Suppressor macrophage treated with lipopolysaccharide for 4 hours (primary cell): ENCODE measurements at places on chromosomes 3 and 15.

DNA sequence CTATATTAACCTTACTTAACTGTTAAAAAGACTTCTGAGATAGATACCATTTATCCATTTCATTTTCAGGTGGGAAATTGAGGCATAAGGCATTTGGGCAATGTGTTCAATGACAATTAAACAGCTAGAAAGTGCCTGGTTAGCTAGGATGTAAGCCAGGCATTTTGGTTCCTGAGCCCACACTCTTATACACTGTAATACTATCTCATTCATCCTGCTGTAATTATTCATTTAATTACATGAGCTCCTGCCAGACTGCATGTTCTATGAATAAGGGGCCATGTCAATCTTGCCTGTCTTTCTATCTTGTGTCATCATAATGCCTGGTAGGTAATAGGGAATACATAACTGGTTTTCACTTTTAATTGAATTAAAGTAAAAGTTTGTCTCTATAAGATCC is 74.0 kb downstream of the RBMS3 start:
- no peak for DNase-seq

- no peak for DNase-seq
These were observed 41.4 kb downstream of the SIDT1 start for GRCh38 chr3:113573728-113574127.

GRCh38 chr3:42179110-42179725 is 86.8 kb downstream of the CCK start:
- DNase-seq, result peak; percentile 33

GRCh38 chr15:94673801-94674200 is 442.4 kb downstream of the MCTP2 start:
- no peak for DNase-seq

DNA sequence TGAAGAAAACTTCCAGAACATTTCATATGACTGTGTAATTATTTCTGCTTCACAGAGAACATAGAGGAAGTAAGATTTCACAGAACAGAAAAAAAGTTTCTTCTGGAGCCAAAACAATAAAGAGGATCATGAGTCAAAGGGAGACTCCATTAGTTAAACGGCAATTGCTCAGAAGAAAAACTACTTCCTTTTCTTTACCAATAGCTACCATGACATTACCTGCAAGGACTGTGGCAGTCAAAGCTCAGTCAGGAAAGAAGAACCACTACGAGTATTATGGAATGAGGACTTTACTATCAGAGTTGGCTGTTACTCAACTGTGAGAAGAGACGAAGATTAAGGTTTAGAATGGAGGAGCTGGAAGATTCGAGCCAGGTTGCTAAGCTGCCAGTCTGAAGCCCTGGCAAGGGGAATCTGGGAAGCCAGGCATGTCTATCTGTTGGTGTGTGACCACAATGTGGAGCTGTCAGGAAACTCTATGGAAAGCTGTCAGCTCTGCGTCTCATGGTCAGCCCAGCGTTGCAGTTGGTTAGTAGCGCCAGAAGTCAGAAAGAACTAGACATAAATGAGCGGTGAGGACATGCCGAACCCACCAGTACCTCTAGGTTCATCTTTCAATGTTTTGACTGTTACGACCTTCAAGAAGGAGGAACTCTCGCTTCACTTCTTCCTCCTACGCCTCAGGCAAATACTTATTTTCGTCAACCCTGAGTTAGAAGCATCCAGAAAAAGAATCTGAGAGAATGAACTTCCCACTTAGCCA is 604.3 kb downstream of the FGF12 start:
- no peak for DNase-seq

DNA sequence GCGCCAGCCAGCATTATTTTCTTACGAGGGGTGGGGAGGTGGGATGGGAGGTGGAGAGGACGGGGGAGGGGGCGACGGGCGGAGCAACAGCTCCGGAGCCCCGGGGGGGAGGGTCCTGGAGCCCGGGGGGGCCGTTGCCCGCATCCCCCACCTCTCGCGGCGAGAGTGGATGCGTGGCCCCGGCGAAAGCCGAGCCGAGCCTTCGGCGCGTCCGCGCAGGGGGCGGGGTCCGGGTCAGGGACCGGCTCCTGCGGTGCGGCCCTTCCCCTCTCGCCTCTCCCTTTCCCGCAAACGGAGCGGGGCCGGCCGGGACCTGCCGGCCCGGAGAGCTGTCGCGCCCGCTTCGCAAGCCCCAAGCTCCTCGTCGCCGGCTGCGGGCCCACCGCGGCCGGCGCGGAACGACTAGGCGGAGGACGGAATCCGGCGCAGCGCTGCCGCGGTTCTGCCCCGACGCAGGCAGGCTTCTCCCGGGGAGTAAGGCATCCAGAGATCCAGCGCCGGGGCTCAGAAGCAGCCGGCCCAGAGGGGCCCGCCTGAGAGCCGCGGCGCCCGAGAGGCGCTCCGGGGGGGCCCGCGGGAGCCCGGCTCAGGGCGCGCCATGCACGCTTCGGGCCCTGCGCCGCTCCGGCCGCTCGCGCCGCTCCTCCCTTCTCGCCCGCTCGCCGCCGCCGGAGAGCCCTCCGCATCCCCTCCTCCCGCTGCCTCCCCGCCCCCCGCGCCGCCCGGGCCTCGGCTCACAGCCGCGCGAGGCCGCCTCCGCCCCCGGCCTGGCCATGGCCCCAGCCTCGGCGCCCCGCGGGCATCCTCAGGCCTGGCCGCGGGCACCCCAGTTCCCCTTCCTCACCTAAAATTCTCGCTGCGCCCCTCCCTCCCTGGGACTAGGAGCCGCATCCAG is 459 bp upstream of the ADCY5 start:
- DNase-seq, result peak; percentile 21

- DNase-seq, result no peak
These were observed 25.4 kb downstream of the SEMA6D start for GRCh38 chr15:47742742-47743141.

DNA sequence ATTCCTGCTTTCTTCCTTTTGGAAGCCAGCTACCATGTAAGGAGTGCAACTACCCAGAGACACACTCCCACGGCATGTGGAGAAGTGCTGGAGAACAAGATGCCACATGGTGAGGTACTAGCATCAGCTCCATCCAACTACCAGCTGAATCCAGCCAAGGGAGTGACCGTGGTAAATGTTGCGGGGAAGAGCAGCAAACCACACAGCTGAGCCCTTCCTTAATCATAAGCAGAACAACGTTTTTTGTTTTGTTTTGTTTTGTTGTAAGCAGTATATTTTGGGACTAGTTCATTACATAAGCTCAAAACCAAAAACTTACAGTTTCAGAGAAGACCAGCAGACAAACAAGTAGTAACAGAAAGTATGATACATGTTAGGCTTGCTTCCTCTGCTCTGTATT is 212.6 kb upstream of the ATP10A start:
- no peak for DNase-seq

GRCh38 chr3:149713730-149714654 is 38.3 kb downstream of the COMMD2 start:
- no peak for DNase-seq

DNA sequence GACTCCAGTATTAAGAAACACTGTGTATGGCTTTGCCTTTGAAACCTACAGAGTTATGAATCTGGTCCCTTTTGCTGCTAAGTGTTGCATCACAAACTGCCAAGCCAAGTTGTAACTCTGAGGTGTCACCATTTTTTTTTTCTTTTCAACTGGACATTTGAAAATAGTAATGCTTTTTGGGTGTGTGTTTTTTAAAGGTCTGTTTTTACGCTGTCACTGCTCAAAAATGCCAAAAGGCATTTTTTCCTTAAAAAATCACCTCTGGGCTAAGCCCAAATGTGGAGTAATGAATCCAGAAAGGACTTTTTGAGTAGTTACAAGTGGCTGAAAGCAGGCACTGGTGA is 9.5 kb downstream of the SMAD3 start:
- DNase-seq, result no peak

DNA sequence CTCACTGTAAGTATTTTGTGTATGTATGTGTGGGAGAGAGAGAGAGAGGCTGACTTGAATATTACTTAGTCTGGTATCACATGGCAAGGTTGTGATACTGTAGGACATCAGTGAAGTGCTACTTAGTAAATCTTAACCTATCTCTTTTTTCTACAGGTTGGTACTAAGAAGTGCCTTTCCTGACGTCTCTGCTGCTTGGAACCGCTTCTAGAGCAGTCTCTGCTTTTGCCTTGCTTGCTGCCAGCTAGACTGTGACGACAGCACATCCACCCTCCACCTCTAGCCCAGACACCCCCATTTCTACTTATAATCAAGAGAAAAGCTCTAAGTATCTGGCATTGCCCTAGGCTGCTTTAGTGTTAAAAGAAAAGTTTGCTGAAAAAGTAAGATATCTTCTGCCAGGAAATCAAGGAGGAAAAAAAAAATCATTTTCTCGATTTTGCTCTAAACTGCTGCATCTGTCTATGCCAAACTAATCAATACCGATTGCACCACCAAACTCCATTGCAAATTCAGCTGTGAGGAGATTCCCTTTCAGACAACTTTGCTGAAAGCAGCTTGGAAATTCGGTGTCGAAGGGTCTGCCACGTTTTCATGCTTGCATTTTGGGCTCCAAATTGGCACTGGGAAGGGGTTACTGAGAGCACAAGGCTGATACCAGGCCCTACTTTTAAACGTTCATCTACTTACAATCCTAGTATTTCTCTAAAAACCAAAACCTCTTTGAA is 30.7 kb downstream of the MBNL1 start:
- no peak for DNase-seq

DNA sequence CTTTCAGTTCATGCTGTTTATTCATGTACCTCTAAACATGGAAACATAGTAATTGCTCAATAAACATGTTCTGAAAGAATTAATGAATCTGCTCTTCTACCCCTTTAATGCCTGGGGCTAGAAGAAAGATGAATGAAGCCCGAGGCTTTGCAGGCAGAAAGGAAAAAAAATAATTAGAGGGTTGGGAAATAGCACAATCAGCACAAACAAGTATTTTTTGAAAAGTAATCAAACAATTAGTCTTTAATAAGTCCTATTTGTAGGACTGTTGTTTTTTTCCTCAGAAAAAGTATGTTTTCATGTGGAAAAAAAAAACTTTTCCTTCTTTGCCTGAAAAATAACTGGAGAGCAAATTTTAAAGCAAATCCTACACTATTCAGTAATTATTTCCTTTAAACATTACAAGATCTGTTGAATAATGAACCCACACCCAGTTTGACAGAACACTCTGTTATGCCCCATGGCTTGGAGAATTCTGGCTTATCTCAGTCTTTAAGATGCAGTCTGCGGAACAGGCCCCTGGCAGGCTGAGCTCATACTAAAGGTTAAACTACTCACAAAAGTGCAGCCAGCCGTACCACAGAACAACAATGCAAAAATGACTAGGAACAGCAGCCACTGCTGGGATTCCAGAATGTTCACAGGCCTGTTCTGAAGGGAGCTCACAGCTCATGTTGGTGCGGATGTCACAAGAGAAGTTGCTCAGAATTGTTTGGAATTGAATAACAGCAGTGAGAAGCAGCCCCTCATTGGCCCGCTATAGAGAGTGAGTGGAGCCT is 79.2 kb downstream of the ABI3BP start:
- DNase-seq, result no peak

- peak; percentile 21 for DNase-seq
These were observed 8.0 kb downstream of the CEP152 start for GRCh38 chr15:48802867-48803266.

DNA sequence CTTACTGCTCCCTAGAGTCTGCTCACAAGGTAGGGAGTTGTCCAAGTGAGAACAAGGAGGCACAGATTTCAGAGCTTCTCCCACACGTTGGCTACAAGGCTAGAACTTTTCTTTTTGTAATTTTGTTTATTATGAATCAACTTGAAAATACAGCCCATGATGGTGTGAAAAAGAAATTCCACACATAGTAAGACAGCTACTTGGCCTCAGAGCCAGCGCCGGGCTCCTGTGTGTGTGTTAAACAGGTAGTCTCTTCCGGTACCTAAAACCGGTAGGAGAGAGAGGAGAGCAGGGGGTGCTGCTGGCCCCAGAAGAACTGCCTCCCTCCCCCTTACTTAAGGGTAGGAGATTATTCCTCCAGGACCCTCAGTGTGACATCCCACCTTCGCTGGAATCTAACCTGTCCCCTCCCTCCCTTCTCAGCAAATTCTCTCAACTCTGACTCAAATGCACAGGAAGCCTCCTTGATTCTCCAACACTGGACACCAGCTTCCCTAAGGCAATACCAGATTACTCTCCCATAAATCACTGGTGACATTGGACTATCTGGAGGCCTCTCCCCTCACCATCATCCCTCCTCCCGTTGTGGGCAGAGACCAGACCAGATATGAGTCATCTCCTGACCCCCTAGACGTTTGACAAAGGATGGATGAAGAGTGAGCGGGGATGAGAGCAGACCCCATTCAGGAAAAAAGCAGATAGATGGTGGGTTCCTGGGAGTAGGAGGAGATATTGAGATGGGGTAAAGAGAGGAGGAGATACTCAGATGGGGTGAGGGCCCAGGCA is 4.5 kb upstream of the IP6K1 start:
- DNase-seq, result no peak

DNA sequence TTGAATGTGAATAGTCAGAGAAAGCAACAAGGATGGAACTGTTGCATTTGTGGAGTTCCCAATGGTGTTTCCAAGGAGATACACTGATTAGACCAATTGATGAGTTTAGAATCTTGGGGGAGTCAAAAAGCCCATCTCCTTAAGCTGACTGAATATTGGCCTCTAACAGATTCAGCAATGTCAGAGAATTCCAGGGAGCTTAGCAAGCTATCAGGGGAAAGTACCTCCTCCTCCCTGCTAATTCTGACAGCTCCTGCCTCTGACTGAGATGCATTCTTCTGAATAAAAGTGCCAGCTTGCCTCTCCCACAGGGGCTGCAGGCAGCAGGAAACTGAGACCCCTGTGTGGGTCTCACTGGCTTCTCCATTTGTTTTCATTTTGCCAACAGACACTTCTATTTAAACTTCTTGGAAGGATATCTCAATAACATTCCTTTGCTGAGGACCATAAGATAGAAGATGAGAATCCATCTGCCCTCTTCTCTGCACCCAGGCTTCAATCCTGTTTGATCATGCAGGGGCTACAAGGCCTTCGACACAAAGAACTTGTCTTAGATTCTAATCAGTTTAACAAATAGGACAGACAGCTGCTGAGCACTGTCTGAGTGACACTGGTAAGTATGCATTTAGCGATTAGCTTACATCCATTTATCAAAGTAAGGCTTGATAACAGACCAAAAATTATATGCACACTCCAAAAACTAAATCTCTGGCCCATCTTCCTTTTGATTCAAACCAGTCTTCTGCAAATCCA is 1080.8 kb downstream of the TUSC7 start:
- DNase-seq, result no peak

DNA sequence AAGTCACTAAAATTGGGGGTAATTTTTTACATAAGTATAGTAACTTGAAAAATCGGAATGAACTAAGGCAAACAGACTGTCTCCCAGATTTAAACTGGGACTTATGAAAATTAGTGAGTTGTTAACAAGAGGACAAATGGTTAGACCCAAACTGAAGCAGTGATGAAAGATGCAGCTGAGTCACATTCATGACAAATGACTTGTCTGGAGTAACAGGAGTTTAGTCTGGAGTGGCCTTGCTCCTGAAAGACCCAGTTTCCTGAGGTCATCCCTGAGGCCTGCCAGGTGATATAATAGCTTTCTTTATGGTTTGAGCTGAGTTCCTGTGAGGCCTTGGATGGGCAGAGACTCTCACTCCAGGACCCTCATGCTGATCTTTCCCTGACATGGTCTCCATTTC is 9.6 kb upstream of the CTDSPL start:
- DNase-seq, result peak; percentile 22
